ENCODE measurements at places on chromosomes 4 and X. TPM values are rescaled to one million over a fixed set of nuclear protein-coding genes. Genes with fewer than 3 reads are reported as not detected.

DNA sequence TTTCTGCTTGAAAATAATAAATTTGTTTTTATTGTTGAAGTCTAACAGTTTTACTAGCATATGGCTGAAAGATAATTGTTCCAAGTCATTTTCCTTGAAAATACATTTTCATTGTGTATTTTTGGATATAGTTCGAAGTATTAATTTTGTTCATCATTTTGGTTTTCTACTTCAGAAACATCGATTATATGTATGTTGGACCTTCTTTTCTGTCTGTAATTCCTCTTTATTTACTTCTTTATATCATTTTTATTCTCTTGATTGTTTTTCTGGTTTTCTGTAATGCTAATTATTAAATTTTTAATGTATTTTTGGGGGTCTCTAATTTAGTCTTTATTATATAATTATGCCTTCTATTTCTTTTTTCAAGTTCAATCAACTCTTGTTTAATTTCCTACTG, 407.1 kb upstream of the FRG1 start:
- DNase-seq, result no peak
- no peak overlapping the region for H3K27ac ChIP-seq
- H3K4me1 ChIP-seq, result no peaks in the 10 kb centered on the region
- no peaks in the 10 kb centered on the region for H3K27me3 ChIP-seq

DNA sequence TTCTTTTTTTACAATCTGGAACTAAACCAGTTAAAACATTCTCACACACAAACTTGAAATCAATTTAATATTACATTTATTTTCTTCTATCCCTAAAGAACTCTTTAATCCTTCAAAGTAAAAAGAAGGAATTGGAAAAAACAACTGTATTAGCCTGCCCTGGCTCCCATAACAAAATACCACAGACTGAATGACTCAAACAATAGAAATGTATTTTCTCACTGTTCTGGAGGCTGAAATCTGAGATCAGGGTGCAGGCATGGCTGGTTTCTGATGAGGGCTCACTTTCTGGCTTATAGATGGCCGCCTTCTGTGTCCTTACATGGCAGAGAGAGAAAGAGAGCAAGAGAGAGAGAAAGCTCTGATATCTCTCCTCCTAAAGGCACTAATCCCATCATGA, 149.4 kb downstream of the PDGFRA start:
- no peak overlapping the region for H3K27ac ChIP-seq
- DNase-seq, result peak; percentile 16
- H3K36me3 ChIP-seq, result no peaks in the 10 kb centered on the region

DNA sequence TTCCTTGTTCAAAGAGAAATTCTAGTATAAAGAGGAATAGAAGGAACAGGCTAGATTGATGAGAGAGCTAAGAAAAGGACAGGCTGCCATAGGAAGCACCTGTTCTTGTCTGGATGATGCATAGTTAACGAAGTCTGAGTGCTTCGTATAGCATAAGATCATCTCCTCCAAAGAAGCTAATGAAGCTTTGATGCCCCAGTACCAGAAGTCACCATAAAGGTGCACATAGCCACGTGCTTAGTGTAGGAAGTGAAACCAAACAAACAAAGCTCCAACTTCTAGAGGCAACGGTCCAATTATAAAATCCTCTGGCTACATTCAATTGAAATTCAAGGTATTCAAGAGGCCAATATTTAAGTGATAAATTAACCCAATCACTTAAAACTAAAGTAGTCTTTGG, 31.0 kb downstream of the AFAP1 start:
- no peak for DNase-seq
- no peak overlapping the region for H3K4me3 ChIP-seq
- no peaks in the 10 kb centered on the region for H3K36me3 ChIP-seq
- no peak overlapping the region for H3K27ac ChIP-seq
- peaks cover 39% of the 10 kb centered on the region for H3K4me1 ChIP-seq

GRCh38 chrX:103063191-103063845, 653 bp downstream of the BEX1 start:
- no peaks in the 10 kb centered on the region for H3K36me3 ChIP-seq
- H3K4me1 ChIP-seq, result no peaks in the 10 kb centered on the region
- peak; percentile 31 for DNase-seq
- peak overlapping the region; percentile 33 for H3K4me3 ChIP-seq
- peaks cover 26% of the 10 kb centered on the region for H3K27me3 ChIP-seq

DNA sequence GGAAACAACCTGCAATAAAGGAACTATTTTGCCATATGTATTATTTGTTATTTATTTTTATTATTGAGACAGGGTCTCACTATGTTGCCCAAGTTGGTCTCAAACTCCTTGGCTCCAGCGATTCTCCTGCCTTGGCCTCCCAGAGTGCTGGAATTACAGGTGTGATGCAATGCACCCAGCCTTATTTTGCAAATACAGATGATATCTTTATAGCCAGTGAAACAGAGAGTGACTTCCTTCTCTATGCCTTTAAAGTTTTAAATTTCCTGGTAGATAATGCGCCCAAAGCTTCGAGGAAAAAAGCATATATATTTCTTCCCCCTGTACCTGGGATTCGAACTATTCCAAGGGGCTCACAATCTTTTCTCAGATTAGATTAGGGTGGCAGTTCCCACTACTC, 601.1 kb upstream of the HTR2C start:
- no peaks in the 10 kb centered on the region for H3K36me3 ChIP-seq
- H3K27ac ChIP-seq, result no peak overlapping the region
- no peak overlapping the region for H3K4me3 ChIP-seq
- no peak for DNase-seq
- H3K4me1 ChIP-seq, result no peaks in the 10 kb centered on the region

- no peak for DNase-seq
- H3K36me3 ChIP-seq, result no peaks in the 10 kb centered on the region
- H3K4me1 ChIP-seq, result no peaks in the 10 kb centered on the region
- H3K27me3 ChIP-seq, result no peaks in the 10 kb centered on the region
Measured at GRCh38 chr4:86004030-86004429, 355.8 kb downstream of the MAPK10 start.

- peaks cover 56% of the 10 kb centered on the region for H3K27me3 ChIP-seq
- H3K27ac ChIP-seq, result no peak overlapping the region
- peak; percentile 56 for DNase-seq
- H3K4me1 ChIP-seq, result no peaks in the 10 kb centered on the region
Measured at GRCh38 chrX:114344756-114345349, 239.0 kb upstream of the HTR2C start.

GRCh38 chrX:73127700-73128241, 48.5 kb upstream of the PABPC1L2A start:
- H3K4me1 ChIP-seq, result no peaks in the 10 kb centered on the region
- no peak for DNase-seq
- H3K4me3 ChIP-seq, result no peak overlapping the region
- no peak overlapping the region for H3K27ac ChIP-seq
- peaks cover 6% of the 10 kb centered on the region for H3K36me3 ChIP-seq
- H3K27me3 ChIP-seq, result peaks cover 27% of the 10 kb centered on the region

DNA sequence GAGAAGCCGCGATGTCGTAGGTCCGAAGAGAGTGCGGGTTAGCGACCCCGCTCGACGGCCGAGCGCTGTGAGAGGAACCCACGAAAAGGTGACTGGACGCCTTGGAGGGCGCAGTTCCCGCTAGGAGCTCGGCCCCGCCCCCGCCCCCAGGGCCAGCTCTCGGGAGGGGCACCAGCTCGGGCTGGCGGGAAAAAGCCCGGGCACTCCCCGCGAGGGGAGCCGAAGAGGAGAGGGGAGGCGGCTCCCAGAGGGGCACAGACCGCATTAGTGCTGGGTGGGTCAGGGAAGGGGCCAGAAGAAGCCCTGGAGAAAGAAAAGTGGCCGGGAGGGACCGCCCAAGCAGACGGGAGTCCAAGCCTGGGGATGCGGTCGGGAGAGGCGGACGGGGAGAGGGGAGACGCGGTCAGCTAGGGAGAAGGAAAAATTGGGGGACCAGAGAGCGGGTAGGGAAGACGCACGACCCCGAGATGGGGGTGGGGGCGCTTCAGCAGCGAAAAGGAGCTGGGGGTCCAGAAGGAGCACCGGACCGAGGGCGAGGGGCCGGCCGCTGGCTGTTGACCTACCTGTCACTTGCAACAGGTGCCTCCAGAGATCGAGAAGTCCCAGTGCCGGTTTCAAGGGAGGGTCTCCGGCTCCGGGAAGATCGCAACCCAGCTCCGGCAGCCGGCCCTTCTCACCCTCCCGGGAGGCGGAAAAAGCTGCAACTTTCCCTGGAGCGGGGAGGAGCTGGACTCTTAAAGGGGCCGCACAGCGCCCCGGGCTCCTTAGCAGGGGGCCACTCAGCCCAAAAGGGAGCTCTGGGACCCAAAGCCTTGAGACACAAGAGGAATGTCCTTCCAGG, at the start of gene SYTL4:
TSS of gene SYTL4 (minus strand) at position 681 of the 841 bp plus-strand sequence. CDS start 30,084 bp downstream, outside the sequence.
- H3K27me3 ChIP-seq, result peaks cover 68% of the 10 kb centered on the region
- no peaks in the 10 kb centered on the region for H3K4me1 ChIP-seq
- H3K4me3 ChIP-seq, result peak within 1 kb of the TSS; percentile 84
- H3K27ac ChIP-seq, result no peak within 1 kb of the TSS

DNA sequence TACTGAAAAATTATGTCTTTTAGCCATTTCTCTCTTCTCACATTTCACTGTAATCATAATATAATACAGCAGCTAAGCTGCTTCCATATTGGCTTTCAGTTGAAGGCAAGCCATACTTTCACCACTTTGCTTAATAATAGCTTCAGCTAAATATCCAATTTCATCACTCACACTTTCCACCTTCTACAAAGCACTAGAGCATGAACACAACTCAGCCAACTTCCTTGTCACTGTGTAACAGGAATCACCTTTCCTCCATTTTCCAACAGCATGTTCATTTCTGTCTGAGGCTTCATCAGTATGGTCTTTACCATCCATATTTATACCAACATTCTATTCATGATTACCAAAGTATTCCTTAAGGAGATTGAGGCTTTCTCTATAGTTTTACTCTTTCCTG, 219.8 kb upstream of the CTSO start:
- H3K27ac ChIP-seq, result no peak overlapping the region
- H3K4me1 ChIP-seq, result peaks cover 15% of the 10 kb centered on the region
- DNase-seq, result no peak

GRCh38 chrX:11100281-11101035, 10.7 kb upstream of the HCCS start:
- no peaks in the 10 kb centered on the region for H3K27me3 ChIP-seq
- peak; percentile 72 for DNase-seq
- H3K36me3 ChIP-seq, result no peaks in the 10 kb centered on the region
- H3K4me3 ChIP-seq, result no peak overlapping the region
- peak overlapping the region; percentile 44 for H3K27ac ChIP-seq

- H3K36me3 ChIP-seq, result peaks cover 5% of the 10 kb centered on the region
- DNase-seq, result no peak
- H3K4me1 ChIP-seq, result peaks cover 33% of the 10 kb centered on the region
- H3K27ac ChIP-seq, result no peak overlapping the region
Measured at GRCh38 chr4:185718578-185719499, 93.2 kb downstream of the SORBS2 start.

- H3K4me3 ChIP-seq, result no peak overlapping the region
- no peak overlapping the region for H3K27ac ChIP-seq
- H3K36me3 ChIP-seq, result no peaks in the 10 kb centered on the region
- DNase-seq, result peak; percentile 89
Measured at GRCh38 chr4:88143504-88143903, 14.9 kb downstream of the ABCG2 start.

DNA sequence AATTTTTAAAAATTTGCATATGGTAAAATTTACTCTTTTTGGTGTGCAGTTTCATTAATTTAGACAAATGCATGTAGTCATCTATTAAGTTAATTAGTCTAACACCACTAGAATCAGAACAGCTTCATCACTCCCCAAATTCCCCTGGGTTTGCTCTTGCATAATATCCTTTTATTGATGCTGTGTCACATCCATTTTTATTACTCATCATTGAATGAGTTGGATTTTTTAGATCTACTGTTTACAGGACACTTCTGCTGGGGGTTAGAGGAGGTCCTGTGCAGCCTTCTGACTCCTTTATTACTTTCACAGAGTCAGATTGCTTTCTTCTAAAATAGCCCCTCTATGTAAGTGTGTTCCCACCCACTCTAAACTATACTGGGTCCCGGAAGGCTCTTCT, 65.9 kb downstream of the MTHFD2L start:
- H3K36me3 ChIP-seq, result peaks cover 22% of the 10 kb centered on the region
- no peaks in the 10 kb centered on the region for H3K27me3 ChIP-seq
- no peak overlapping the region for H3K4me3 ChIP-seq
- peak; percentile 80 for DNase-seq

DNA sequence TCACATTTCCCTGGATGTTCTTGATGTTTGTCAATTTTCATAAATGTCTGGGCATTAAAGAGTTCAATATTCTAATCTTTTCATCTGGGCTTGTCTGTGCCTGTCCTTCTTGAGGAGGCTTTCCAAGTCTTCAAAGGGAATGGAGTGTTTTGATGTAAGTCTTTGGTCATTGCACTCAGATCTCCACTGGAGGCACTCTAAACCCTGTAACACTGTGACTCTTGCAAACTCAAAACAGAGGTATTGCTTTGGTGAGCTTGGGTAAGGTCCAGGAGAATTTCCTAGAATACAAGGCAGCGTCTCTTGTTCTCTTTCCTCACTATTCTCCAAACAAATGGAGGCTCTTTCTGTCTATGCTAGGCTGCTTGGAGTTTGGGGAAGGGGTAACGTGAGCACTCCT, 1118.1 kb upstream of the PABPC4L start:
- no peaks in the 10 kb centered on the region for H3K36me3 ChIP-seq
- H3K4me1 ChIP-seq, result no peaks in the 10 kb centered on the region
- no peaks in the 10 kb centered on the region for H3K27me3 ChIP-seq

DNA sequence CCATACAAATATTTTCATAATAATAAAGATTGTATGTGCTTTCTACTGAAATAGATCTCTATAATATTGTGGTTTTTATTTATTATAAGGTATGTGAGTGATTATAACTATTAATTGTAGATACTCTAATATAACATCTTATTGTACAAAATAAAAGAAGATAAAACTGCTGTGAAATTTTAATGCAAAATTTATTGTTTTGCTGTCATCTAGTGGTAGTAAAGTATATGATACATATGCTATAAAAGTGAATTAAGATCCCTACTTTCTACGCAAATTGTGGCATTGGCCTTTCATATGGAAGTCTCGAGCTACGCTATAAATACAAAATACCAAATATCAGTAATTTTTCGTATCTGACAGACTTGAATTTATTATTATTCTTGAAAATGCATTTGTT, 19.3 kb downstream of the YIPF7 start:
- H3K27me3 ChIP-seq, result no peaks in the 10 kb centered on the region
- DNase-seq, result no peak
- H3K4me3 ChIP-seq, result no peak overlapping the region
- H3K27ac ChIP-seq, result no peak overlapping the region

DNA sequence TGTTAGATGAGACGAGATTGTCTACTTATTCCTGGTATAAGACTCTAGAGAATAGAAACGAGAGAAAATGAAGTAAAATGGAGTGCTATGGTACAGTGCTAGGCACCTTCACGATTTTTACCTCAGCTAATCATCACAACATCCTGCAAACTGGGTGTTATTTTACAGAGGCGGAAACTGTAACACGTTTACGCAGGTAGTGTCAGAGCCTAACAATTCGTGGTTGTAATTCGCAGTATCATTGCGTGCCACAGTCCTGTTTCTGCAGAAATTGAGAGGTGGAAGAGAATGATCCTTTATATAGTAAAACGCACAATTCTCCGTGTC, 383 bp upstream of the TBC1D19 start:
- H3K27ac ChIP-seq, result peak overlapping the region; percentile 95
- peaks cover 5% of the 10 kb centered on the region for H3K36me3 ChIP-seq
- DNase-seq, result no peak
- H3K4me1 ChIP-seq, result peaks cover 16% of the 10 kb centered on the region
- H3K27me3 ChIP-seq, result no peaks in the 10 kb centered on the region

GRCh38 chrX:94361241-94361640, 687.2 kb downstream of the FAM133A start:
- H3K4me3 ChIP-seq, result no peak overlapping the region
- no peak for DNase-seq
- no peak overlapping the region for H3K27ac ChIP-seq
- H3K4me1 ChIP-seq, result no peaks in the 10 kb centered on the region
- H3K27me3 ChIP-seq, result peaks cover 44% of the 10 kb centered on the region

Gene GAGE13
- total RNA-seq, result not detected

Gene TEC
- 1.1 TPM for total RNA-seq

Gene CCSER1
- 0.74 TPM for total RNA-seq

Gene PTPN13
- total RNA-seq, result 23.0 TPM

Gene RAB39B
- 6.0 TPM for total RNA-seq

Measured in MCF 10A (cell line).